ENCODE measurements at places on chromosomes 7 and 10. TPM values are rescaled to one million over a fixed set of nuclear protein-coding genes. Genes with fewer than 3 reads are reported as not detected.

DNA sequence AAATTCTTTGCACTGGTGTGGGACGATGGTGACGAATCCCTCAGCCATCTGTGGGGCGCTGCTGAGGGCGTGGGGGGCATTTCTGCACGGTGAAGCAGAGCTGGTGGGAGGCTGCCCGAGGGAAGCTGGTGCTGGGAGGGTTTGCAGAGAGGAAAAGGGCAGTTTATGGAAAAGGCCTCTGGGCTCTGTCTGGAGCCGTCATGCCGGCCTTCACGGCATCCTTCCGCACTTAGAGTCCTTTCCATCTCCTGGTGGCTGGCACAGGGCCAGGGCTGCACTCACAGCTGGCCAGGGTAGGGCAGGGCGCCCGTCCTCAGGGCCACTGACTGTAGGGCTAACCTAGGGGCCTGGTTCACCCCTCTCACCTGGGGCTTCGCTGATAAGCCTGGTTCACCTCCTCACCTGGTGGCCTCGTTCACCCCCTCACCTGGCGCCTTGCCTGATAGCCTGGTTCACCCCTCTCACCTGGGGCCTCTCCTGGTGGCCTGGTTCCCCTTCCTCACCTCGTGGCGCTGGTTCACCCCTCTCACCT lies 598 bp upstream of the AMZ1 start:
- DNase-seq: no peak

Gene SSMEM1
- total RNA-seq: not detected

Gene PNLIPRP1
- not detected for total RNA-seq

- DNase-seq: no peak
These were observed 1.0 kb upstream of the NRP1 start for GRCh38 chr10:33335551-33335800.

Gene HNRNPA2B1
- total RNA-seq: 913 TPM

- no peak for DNase-seq
These were observed 4.4 kb downstream of the CDK6 start for GRCh38 chr7:92831716-92832533.

DNA sequence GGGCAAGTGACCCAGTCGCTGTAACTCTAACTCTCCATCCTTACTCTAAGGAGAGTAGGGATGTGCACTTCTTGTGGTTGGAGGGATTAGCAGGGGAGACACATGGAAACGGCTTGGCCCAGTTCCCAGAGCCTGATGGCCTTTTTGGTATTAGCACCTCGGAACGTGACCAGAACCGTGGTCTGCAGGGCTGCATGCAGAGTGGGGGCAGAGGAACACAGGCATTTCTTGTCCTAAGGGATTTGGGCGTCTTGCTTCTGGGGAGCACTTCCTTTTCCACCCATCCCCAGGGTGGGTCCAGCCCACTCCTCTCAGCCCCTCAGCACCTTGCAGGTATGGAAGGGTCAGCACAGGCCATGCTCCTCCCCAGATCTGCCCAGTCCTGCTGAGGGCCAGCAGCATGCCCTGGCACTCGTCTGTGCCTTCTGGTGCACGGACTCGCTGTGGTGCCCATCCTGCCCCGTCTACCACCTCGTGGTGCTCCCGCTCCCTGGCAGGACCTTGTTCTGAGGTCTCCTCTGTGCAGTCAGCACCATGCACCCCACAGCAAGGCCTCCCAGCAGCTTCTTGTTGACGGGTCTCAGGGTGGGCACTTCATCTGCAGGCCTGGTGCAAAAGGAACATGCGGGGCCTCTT lies 109.6 kb downstream of the ACTR3B start:
- DNase-seq: no peak

Gene HOXA1
- not detected for total RNA-seq
